ENCODE measurements at places on chromosomes 2 and 18. TPM values are rescaled to one million over a fixed set of nuclear protein-coding genes. Genes with fewer than 3 reads are reported as not detected.

The EN1 gene
- not detected for total RNA-seq

The KCNG2 gene
- total RNA-seq, result not detected

The ANKRD30B gene
- not detected for total RNA-seq

DNA sequence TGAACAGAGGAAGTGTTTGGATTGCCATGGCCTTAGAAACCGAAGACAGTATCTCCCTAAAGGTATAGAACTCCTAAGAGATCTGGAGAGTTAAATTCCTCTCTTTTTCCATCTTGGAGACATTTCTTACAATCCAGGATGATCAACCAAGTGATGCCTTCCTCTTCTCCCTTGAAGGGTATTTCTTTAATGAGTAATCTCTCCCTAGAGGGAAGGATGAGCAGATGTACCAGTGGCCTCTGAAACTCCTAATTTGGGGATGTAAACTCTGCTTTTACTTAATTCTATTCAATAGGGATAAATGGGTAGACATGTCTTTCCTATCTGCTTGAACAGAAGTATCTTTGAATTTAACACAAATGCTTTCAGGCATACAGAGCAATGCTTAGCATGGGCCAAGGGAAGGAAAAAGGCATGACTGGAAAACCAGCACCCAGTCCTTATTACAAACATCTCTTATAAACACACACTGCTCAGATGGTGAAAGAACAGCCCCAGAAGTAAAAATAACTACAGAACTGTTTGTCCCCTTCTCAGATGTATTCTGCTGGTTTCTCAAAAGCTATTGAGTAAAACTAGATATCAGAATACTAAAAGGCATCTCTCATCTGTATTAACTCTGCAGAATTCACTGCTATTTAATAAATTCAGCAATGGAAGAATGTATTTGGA, 4.7 kb upstream of the THNSL2 start:
- no peaks in the 10 kb centered on the region for H3K4me1 ChIP-seq
- DNase-seq, result no peak
- H3K4me3 ChIP-seq, result no peak overlapping the region
- H3K27me3 ChIP-seq, result no peaks in the 10 kb centered on the region
- H3K27ac ChIP-seq, result no peak overlapping the region

- H3K27me3 ChIP-seq, result no peaks in the 10 kb centered on the region
- no peak overlapping the region for H3K27ac ChIP-seq
- H3K4me3 ChIP-seq, result no peak overlapping the region
- DNase-seq, result no peak
Observed at GRCh38 chr2:84474176-84474575, 15.1 kb upstream of the SUCLG1 start.

DNA sequence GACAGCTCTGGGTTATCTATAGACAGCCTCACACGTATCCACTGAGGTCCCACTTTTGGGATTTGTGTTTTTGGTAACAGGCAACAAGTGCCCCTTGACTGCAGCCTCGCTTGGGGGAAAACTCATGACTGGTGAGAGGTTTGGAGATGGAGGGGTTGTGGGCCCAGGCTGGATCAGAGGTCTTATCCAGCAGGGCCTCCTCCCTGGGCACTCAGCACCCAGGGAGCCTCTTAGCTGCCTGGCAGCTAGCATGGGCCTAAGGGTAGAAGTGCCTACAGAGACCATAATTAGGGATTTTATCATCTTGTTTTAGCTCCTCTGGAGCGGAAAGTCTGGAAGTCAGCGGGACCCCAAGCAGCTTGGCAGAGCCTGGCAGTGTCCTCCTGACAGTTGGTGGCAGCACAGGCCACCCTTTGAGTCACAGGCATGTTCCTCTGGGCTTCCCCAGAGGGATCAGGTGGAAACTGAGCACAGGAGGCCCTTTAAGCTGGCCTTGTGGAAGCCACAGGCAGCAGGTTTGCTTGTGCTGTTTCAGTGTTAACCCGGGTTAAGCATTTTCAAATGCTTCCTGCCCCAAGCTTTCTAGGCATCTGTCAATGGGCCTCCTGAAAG, 143.1 kb downstream of the KCTD1 start:
- H3K4me1 ChIP-seq, result no peaks in the 10 kb centered on the region
- no peaks in the 10 kb centered on the region for H3K27me3 ChIP-seq
- peak; percentile 36 for DNase-seq
- H3K4me3 ChIP-seq, result no peak overlapping the region
- no peak overlapping the region for H3K27ac ChIP-seq

DNA sequence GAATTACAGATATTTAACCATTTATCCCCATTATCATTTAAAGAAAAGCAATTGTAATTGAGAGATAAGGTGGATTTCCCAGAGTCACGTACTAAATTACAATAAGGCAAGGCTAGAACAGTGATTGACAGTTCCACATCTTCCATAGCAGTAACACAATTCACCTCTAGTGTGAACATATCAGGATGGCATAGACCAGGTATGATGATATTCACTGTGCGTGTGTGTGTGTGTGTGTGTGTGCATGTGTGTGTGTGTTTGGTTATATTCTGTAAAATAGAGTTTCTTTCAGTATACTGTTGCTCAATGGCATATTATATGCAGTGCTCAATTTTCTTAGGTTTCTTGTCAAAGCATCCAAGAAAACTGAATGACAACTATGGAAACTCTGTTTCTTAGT, 1.7 kb downstream of the SCN2A start:
- no peaks in the 10 kb centered on the region for H3K4me1 ChIP-seq
- no peaks in the 10 kb centered on the region for H3K36me3 ChIP-seq
- H3K27ac ChIP-seq, result no peak overlapping the region

- no peaks in the 10 kb centered on the region for H3K4me1 ChIP-seq
- DNase-seq, result no peak
- no peak overlapping the region for H3K4me3 ChIP-seq
- H3K27ac ChIP-seq, result no peak overlapping the region
- H3K27me3 ChIP-seq, result no peaks in the 10 kb centered on the region
- no peaks in the 10 kb centered on the region for H3K36me3 ChIP-seq
Observed at GRCh38 chr2:147709655-147710054, 135.2 kb upstream of the ACVR2A start.

DNA sequence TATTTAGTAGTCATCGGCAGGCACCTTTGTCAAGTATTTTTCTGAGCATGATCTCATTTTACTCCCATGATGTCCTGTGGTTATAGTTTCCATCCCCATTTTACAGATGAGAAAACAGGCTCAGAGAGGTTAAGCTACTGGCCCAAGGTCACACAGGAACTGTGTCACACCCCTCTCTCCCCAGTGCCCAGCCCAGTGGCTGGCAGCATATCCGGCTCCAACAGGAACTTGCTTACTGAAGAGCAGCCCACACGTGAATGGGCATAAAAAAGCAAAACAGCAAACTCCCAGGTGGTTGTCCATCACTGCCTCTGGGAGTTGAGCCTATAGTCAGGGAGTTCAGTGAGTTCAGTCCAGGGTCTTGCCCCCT, 8.3 kb upstream of the KLF11 start:
- H3K27me3 ChIP-seq, result no peaks in the 10 kb centered on the region
- DNase-seq, result no peak
- no peaks in the 10 kb centered on the region for H3K36me3 ChIP-seq
- H3K4me1 ChIP-seq, result peaks cover 24% of the 10 kb centered on the region
- H3K4me3 ChIP-seq, result no peak overlapping the region

GRCh38 chr18:57543560-57543959, 42.9 kb downstream of the FECH start:
- H3K27ac ChIP-seq, result no peak overlapping the region
- no peaks in the 10 kb centered on the region for H3K27me3 ChIP-seq
- H3K36me3 ChIP-seq, result no peaks in the 10 kb centered on the region
- DNase-seq, result no peak
- no peaks in the 10 kb centered on the region for H3K4me1 ChIP-seq

DNA sequence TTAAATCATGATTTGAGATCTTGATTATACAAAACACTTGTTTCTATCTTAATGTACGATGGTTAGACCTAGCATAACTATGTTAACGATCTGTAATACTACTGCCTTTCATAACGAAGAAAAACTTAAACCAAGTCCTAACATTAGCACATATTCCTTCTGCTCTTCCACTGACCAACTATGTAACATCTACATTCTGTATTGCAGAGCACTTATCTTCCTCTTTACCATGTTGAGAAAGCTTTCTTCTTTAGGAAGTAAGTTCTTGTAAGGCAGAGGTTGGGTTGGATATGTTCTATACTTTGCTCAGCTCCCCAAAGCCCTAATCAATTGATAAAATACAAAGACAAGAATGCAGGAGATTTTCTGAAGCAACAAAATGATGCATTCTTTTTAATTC, 7.9 kb upstream of the ZNF407 start:
- H3K36me3 ChIP-seq, result no peaks in the 10 kb centered on the region
- no peaks in the 10 kb centered on the region for H3K4me1 ChIP-seq
- H3K27ac ChIP-seq, result no peak overlapping the region

- H3K4me3 ChIP-seq, result no peak overlapping the region
- H3K4me1 ChIP-seq, result no peaks in the 10 kb centered on the region
- H3K36me3 ChIP-seq, result no peaks in the 10 kb centered on the region
- no peak for DNase-seq
- H3K27ac ChIP-seq, result no peak overlapping the region
Observed at GRCh38 chr2:144233733-144234541, 286.0 kb downstream of the ZEB2 start.

- DNase-seq, result no peak
- H3K36me3 ChIP-seq, result peaks cover 17% of the 10 kb centered on the region
- H3K27me3 ChIP-seq, result no peaks in the 10 kb centered on the region
- no peak overlapping the region for H3K27ac ChIP-seq
Observed at GRCh38 chr2:238087211-238087610, 12.9 kb upstream of the ESPNL start.

DNA sequence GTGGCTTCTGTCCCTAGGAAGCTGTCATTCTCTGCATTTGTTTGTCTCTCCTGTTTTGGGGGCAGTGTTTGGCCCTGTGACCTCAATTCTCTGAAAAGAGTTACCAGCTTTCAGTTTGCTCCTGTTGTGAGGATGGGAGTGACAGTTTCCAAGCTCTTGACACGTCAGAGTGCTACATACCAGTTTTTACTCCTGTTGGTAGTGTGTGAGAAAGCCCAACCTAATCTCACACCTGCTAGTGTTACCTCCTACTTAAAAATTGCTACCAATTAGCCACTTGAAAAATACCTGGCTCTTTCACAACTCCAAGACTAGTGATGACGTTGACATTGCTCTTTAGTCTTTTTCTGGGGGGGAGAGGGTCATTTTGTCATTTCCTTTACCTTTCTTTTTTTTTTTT, 14.1 kb downstream of the SKA1 start:
- H3K4me1 ChIP-seq, result no peaks in the 10 kb centered on the region
- no peak for DNase-seq
- no peaks in the 10 kb centered on the region for H3K27me3 ChIP-seq
- H3K27ac ChIP-seq, result no peak overlapping the region

- no peaks in the 10 kb centered on the region for H3K27me3 ChIP-seq
- H3K4me3 ChIP-seq, result no peak overlapping the region
- H3K27ac ChIP-seq, result no peak overlapping the region
- H3K4me1 ChIP-seq, result no peaks in the 10 kb centered on the region
Observed at GRCh38 chr2:232024457-232024856, 62.9 kb downstream of the DIS3L2 start.

- H3K27ac ChIP-seq, result no peak overlapping the region
- no peaks in the 10 kb centered on the region for H3K36me3 ChIP-seq
- H3K27me3 ChIP-seq, result no peaks in the 10 kb centered on the region
- no peak for DNase-seq
Observed at GRCh38 chr2:150204451-150204850, 283.0 kb downstream of the RND3 start.

DNA sequence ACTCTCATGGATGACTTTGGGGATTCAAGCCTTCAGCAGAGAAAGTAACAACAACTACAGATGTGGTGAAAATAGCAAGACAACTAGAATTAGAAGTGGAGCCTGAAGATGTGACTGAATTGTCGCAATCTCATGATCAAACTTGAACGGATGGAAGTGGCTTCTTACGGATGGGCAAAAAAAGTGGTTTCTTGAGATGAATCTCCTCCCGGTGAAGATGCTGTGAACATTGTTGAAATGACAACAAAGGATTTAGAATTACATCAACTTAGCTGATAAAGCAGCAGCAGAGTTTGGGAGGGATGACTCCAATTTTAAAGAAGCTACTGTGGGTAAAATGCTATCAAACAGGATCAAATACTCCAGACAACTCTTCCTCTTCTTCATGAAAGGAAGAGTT, 43.1 kb downstream of the AAK1 start:
- H3K4me3 ChIP-seq, result no peak overlapping the region
- H3K27ac ChIP-seq, result no peak overlapping the region
- H3K27me3 ChIP-seq, result no peaks in the 10 kb centered on the region
- peaks cover 15% of the 10 kb centered on the region for H3K4me1 ChIP-seq

DNA sequence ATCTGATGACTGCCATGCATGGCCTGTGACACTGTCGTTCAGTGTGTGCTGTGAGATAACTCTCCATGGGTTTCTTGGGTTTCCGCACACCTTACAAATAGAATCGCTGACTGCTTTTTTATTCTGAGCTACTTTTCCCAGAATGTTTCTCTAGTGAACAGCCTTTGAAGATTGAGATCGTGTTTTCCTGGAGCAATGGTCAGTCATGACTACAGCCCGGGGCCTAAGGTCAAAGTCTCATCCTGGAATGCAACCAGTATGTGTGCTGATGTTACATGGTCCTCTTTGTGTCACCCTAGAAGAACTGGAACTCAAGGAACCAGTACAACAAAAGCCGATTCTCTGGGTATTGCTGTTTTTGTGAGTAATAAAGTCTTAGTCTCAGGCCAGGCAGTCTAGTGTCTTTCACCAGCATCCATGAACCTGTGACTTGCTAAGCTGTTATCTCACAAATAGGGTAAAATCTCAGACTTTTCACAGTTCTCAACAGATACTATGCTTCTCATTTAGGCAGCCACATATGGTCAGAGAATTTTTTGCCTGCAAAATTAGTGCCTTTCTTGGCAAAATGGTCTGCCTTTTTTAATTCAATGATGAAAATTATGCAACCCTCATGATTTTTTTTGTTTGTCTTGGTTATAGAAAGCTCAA, 124.9 kb upstream of the PIEZO2 start:
- H3K27ac ChIP-seq, result no peak overlapping the region
- no peaks in the 10 kb centered on the region for H3K4me1 ChIP-seq
- no peaks in the 10 kb centered on the region for H3K27me3 ChIP-seq
- H3K4me3 ChIP-seq, result no peak overlapping the region

DNA sequence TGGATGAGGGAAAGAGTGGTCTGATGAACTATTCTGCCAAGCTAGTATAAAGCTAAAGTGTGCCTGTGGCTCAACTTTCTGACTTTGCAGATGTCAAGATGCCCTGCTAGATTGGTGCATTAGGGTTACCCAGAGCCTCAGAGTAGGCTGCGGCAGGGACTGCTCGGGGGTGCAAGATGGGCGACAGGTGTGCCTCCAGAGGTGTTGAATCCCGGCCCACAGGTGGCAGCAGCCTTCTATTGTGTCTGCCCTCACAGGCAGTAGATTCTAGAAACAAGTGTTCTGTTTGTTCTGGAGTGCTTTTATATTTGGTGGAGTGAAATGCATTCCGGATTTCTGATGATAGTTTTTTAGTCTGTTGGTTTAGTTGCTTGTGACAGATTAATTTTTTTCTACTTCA, 131.6 kb upstream of the IL1R2 start:
- no peaks in the 10 kb centered on the region for H3K4me1 ChIP-seq
- H3K27ac ChIP-seq, result no peak overlapping the region
- no peak for DNase-seq

Measured in HCT116 (cell line).